Jurkat, Clone E6-1 (cell line): ENCODE measurements at places on chromosomes 12 and 14.

DNA sequence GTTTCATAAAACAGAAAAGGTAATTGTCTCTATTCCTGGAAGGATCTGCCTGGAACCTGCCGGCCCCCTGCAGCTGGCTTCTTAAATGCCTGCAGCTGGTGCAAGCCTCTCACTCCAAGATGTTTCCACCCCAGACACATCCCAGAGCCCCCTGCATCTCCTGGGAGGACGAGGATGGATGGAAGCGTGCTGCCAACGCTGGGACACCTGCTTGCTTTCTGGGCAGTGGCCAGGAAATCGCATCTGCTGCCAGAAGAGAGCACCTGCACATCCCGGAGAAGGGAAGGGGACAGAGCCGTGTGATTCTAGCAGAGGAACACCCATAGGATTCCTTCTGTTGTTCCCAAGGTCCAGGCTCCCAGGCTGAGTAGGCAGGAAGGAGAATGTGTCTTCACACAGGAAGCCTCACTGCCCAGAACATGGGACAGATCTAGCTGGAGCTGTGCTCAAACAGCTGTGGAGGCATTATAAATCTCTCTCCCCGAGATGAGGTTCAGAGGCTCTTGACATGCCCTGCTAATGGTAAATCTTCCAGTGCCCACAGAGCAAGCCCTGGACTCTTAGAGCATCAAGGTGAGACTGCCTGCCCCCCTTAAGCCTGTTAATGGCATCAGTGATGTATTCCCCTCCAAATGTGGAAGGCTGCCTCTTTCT is 138.8 kb upstream of the MAP1LC3B2 start:
- no peak for DNase-seq

DNA sequence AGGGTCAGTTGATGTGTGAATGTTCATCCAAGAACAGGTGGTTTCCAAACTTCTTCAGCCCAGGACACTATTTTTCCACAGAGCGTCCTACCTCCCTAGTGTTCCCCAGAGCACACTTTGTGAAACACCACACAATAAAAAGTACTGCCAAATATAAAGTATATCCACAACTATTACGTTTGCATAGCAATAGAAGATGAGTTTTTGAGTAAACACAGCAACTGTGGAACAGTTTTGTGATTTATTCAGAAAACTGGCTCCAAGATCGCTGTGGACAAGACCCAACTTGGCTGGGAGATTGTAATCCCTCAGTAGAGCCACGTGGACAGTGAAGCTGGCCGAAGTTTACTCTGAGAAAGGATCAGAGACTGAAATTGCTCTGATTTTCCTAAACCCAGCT is 14.5 kb upstream of the MAP1LC3B2 start:
- DNase-seq: no peak

- peak; percentile 88 for DNase-seq
Observed at GRCh38 chr14:73741386-73741875, 27.2 kb upstream of the PNMA1 start.

GRCh38 chr14:53432378-53432802 is 279.3 kb upstream of the DDHD1 start:
- DNase-seq: peak; percentile 32

DNA sequence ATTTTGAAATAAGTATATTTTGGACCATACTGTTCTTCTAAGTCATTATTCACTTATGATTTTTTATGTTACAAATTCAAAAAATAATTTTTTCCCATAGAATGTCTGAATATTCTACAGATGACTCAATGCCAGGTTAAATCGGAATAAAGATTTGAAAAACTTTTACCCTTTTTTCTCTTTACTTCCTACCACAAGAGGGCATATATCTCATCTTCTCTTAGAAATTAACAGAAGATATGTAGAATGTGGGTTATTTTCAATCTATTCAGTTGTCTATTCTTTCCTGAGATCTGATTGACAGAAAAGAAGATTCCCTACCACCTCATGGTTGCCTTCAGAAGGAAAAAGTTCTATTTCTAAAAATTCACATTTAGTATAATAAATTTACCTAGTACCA is 53.0 kb upstream of the KITLG start:
- no peak for DNase-seq
